Nucleus accumbens (tissue), 56 donors: ENCODE measurements at places on chromosomes 12 and 14.

DNA sequence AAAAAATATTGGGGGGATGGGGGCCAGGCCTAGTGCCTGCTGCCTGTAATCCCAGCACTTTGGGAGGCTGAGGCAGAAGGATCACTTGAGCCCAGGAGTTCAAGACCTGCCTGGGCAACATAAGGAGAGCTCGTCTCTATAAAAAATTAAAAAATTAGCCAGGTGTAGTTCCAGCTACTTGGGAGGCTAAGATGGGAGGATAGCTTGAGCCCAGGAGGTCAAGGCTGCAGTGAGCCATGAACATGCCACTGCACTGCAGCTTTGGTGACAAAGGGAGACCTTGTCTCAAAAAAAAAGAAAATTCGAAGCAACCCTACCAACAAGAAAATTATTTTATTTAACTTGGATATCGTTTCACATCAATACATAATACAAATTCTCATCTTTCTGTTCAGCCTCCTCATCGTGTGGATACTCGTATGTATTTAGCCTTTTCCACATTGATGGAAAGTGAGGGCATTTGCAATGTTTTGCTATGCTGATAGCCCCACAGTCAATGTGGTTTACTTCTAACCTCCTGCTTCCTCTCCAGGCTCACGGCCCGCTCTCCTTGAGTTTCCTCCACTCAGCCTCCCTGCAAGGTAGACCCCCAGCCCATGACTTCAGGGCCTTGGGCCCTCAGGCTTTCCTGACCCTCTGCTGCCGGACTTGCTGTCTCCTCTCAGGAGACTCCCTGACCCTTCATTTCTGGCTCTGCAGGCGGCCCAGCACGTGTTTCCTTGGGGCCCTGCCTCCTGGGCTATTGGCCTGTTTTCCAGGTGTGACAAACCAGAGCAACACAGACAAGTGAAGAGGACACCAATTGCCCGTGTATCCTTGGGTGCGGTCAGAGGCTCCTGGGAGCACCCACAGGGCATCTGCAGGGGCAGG is 54.8 kb downstream of the NFKBIA start:
- DNase-seq: no peak

- no peak for DNase-seq
Measured at GRCh38 chr14:105399466-105399775, 1.1 kb downstream of the TEX22 start.

DNA sequence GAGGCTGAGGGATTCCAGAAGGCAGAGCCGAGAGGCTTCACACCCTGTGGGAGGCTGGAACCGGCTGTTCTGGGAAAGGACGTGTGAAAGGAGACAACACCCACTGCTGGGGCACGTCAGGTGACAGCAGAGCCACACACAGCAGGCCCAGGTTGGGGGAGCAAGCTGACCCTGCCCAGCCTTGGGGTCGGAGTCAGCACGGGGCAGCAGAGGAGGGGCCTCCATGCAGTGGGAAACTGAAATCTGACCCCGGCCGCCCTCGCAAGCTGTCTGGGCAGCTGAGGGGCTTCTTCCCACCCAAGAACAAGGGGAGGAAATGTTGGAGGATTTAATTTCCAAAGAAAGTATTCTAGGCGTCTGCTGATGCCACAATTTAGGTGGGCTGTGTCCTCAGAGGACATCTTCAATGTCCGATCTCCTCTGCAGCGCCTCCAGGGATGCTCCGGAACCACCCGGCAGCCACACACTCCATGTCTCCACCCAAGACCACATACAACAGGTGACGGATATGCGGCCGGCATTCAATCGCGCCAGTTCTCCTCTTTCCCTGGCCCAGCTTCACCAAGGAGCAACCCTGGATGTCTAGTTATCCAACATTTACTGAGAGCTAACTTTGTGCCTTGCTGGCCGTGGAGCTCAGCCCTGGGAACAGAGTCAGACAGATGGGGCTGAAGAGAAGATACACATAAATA is 30.7 kb downstream of the SNRNP35 start:
- no peak for DNase-seq

GRCh38 chr14:95068080-95068479 is 89.2 kb downstream of the DICER1 start:
- no peak for DNase-seq

DNA sequence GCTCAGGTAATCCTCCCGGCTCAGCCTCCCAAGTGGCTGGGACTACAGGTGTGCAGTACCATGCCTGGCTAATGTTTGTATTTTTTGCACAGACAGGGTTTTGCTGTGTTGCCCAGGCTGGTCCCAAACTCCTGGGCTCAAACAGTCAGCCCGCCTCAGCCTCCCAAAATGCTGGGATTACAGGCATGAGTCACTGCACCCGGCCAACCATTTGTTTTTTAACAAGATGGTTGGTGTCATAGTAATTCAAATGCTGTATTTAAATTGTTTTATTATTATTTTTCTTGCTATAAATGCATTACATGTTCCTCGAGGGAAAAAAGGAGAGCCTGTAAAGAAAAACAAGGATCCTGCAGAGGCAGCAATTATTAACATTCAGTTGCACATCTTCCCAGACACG is 83.9 kb downstream of the EP400 start:
- no peak for DNase-seq

- no peak for DNase-seq
Measured at GRCh38 chr12:131596115-131596514, 114.8 kb upstream of the SFSWAP start.

DNA sequence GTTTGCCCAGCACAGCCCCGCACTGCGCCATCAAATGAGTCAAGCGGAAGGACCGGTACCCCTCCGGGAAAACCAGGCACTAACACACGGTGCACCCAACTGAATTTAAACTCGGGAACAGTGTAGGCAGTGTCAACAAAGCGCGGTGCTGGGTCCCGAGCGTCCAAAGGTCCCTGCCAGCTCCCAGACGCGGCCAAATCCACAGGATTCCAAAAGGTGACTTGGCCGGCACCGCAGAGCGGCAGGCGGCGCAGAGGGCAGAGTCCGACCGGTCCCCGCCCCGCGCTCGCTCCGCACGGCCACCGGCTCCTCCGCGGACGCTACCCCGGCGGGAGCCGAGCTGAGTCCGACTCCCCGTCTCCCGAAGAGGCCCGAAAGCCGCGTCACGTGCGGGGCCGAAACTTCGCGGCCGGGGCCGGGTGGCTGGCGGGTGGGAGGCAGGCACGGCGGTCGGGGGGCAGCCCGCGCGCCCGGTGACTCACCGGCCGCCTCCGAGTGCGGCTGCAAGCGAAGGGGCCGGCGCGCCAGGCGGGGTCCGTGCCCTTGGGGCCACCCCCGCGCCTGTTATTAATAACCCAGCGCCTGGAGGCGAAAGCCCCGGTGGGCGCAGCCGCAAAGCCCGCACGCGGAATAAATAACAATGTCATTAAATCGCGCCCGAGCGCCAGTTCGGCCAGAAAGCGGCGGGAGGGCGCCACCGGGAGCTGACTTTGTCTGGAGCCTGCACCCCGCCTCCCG is 863 bp downstream of the DENND5B start:
- peak; percentile 48 for DNase-seq

DNA sequence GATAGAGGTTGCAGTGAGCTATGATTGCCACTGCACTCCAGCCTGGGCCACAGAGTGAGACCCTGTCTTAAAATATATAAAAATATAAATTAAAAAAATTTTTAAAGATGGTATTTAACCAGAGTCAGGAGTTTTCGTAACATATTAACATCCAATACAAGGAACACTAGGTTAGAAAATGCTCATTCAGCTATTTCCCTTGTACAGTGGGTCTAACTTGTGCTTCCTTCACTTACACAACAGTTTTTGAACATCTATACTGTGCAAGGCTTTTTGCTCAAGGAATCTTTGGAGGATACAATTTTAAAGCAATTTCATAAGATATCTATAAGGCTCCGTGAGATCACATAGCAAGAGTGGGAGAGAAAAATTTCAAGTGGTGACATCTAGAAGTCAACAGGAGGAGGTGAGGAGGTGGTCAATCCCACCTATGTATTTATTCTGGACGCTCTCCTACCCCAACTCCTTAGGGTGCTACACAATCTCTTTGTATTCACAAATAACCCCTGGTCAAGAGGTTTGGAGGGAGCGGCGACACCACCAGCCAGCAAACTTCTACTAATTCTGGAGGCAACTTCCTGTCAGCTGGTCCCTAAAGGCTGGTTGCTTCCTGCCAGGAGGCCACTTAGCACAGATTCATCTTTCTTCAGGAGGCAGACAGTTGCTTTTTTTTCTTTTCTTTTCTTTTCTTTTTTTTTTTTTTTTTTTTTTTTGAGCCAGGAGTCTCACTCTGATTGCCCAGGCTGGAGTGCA is 22.2 kb downstream of the DUSP16 start:
- no peak for DNase-seq

DNA sequence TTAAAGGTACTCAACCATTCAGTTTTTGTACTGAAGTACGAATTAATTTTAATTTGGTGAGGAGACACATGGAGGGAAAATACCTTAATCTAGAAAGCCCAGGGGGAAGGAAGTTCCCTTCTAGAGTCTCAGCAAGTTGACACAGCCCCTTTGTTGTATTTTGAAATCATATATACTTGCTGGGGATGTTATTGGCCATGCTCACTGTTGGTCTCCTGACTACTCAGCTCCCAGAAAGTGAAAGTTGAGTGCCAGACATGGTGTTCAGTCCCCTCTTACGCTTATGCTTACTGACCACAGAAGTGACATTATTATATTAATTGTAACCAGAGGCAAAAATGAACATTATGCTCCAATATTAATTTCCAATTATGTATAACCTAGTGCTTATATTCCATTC is 28.1 kb downstream of the ARF6 start:
- DNase-seq: no peak

DNA sequence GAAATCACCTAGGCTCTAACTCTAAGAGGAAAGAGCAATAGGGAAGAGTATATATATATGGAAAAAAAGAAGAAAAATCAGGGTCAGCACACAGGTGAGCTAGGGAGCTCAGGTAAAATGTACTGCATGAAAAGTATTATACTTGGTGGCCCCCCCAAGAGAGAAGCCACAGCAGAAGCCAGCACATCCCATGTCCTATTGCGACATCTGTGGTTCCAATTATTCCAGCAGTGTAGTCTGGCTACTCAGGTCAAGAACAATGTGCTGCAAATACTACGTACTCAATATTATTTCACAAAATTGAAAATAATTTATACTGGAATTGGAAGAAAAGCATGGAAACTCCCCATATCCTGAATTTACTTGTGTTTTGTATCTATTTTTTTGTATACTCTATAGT is 85.5 kb downstream of the CEP83 start:
- no peak for DNase-seq

- no peak for DNase-seq
Measured at GRCh38 chr12:90064852-90065801, 356.5 kb upstream of the ATP2B1 start.

DNA sequence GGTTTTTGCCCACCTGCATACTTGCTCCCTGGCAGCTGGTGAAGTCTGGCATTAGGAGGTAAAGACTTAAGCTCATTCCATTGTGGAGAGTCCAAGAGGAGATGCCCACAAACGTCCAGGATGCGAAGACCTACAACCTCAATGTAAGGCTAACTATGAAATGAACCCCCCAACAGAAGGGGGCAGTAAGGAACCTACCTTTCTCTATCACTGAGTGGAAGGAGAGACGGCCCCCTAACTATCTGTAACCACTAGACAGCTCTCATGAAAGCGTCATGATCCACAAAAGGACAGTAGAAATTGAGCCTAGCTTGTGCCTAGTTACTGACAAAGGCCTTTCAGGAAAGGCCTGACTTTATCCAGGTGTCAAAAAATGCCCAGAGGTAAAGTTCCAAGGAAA is 55.3 kb downstream of the ZFYVE21 start:
- DNase-seq: no peak

- no peak for DNase-seq
Measured at GRCh38 chr12:64660237-64661018, 50.1 kb downstream of the RASSF3 start.

DNA sequence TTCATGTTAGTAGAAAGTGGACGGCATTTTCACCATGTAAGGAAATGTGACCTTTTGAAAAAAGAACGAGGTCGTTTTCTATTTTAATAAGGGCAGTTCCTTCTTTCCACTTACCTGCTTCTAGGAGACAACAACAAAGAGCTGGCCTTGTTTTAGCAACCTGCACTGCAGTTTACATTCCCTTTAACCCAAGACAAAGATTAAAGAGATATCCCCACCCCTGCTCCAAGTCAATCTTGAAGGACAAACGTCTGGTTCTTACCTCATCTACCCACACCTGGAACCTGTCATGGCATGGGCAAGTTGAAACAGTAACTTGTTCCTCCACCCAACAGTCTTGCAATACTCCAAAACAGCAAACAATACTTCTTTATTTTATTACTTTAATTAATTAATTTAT is 32.7 kb downstream of the ZCCHC8 start:
- no peak for DNase-seq

DNA sequence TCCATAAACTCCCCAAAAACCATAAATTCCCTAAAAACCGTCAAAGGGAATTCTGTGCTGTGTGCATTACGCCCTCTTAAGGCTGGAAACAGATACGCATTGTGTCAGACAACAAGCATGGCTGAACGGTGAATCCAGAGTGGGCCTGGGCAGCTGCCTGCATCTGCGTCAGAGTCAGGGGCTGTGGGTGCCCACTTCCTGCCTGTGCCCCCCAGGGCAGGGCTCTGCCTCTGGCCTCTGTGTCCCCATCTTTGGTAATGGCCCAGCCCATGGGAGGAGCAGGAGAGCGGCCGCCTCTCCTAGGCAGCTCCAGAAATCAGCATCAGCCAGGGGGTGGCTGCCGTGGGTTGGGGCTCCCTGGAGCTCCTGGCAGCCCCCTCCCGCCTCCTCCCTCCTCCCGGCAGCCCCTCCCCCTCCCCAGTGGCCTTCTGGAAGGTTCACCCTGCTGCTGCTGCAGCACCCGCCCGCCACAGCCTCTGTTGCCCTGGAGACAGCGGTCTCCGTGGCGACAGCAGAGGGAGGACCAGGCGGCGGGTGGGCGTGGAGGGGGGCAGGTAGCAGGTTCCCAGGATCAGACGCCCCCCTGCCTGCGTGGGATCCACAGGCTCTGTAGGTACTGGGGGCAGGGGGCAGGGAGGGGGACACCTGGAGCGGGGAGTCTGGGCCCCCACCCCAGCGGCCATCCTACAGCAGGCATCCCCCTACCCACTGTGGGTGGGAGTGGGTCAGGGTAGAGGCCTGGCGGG is 5.9 kb downstream of the MMP17 start:
- peak; percentile 68 for DNase-seq

- DNase-seq: no peak
Measured at GRCh38 chr12:93174048-93174447, 203.7 kb upstream of the NUDT4 start.
